Stimulated activated CD8-positive, alpha-beta memory T cell treated with anti-CD3 and anti-CD28 coated beads, Interleukin-7, amount 100 ng/mL, for 48 hours (primary cell): ENCODE measurements at places on chromosomes 16 and 17.

- DNase-seq: no peak
Observed at GRCh38 chr16:193441-193840, 13.2 kb downstream of the HBQ1 start.

GRCh38 chr17:72825218-72825617 is 267.3 kb downstream of the SLC39A11 start:
- DNase-seq: no peak

GRCh38 chr17:77019893-77020379 is 120.8 kb upstream of the SEC14L1 start:
- no peak for DNase-seq

DNA sequence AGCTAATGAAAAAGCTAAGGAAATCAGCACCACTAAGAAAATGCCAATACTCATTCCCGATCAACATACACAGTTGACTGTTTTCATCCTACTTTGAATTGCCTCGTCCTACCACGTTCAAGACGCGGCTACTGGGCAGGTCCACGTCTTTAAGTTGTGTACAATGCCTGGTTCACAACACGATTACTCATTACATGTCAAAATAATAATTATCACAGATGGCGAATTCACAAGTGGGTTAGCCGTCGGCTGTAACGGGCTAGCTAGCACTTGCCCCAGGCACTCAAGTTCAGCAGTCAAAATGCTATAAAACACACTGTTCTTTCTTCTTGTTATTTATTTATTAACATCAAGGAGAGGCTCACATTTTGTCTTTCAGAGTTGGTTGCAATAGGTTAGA is 124.2 kb downstream of the ZFHX3 start:
- DNase-seq: no peak

GRCh38 chr16:19694989-19695388 is 23.0 kb downstream of the KNOP1 start:
- no peak for DNase-seq
